ENCODE measurements at places on chromosomes 2 and 18.

DNA sequence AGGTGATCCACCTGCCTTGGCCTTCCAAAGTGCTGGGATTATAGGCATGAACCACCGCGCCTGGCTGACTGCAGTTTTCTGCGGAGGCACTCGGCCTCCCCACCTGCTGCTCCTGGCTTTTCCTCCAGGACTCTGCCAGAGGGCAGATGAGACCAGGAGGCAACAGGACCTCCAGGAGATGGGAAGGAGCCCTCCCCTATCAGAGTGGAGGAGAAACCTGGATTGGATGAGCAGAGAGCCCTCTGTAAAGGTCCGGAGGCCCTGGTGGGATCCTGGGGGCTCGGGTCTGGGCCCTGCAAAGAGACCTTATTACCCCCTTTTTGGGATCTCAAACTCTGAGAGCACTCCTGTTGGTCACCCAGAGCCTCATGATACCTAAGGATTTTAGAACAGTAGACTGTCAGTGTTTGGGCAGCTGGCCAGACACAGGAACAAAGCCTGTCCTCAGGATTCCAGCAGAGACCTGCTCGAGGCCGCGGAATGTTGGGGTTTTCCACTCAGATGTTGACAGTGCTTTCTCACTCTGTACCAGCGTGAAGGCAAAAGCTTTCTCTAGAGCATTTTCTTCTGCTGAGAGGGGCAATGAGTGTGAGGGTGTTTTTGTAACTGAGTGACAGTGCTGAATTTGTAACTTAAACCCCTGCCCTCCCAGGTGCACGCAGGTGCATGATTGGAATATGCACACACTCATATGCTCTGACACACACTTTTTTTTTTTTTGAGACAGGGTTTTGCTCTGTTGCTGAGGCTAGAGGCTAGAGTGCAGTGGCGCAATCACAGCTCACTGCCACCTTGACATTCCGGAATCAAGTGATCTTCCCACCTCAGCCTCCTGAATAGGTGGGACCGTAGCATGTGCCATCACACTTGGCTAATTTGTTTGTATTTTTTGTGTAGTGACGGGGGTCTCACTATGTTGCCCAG is 48.4 kb downstream of the NPPC start:
- no peak for DNase-seq

DNA sequence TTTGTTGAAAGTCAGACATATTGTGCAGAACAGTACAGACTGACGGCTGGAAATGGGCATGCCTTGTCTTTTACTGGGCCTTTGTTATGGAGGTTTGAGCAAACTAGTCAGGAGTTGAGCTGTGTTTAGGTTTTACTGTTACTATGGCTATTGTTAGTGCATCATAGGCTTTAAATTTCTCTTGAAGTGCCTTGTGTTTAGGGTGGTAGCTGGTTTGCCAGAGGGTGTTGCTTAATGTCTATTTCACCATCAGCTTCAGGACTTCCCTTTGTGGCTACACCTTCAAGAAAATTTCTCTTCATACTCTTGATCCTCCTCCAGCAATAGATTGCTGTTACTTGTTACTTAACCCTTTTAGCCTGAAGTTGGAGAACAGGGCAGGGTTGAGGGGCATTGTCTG is 104.6 kb downstream of the CAPN13 start:
- no peak for DNase-seq

DNA sequence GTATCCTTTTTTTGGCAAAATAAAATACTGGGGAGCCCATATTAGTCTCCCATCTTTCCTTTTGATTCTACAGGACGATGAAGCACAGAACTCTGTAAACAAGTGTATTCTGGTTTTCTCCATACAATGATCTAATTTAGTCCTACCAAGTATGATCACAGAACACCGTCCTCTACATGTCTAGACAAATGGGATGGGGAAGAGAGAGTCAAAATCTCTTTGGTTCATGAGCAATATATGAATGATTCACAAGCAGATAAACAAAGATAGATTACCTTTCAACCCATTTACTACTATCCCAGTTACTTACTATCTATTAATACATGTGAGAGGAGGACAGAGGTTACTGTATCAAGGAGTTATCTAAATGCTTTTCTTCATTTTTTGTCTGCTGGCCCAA is 352.4 kb upstream of the ACVR2A start:
- DNase-seq, result no peak

DNA sequence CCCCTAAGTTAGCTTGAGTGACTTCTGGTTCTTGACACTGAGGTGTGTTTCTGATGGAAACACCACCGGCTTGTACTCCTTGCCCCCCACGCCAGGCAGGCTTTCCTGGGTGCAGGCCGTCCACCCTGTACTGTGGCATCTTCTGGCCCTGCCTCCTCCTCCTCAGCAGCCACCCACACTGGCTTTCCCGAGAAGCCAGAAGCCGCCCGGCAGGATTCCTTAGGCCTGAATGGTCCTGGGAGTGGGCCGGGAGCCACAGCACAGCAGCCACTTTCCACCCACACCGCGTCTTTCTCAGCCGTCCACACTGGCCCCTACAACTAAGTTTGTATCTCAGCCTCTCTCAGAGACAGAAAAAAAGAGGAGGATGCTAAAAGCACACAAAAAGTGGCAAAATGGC is 2.1 kb upstream of the HSBP1L1 start:
- no peak for DNase-seq

DNA sequence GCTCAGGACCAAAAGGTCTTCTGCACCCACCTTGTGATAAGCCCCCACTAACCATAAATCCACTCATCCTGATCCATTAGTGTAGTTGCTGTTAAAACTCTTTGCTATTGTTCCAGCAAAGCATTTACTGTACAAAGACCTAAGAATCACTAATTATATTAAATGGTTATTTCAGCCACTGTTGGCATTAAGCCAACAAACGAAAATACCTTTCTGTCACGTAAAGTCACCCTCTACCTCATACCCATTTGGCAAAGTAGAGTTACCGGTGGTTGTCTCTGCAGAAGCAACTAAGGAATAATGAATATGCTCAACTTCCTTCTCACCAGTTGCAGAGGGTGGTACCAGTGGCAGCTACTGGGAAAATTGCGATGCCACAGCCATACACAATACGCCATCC is 224.5 kb downstream of the SP3 start:
- no peak for DNase-seq

GRCh38 chr18:9507565-9508088 is 32.3 kb downstream of the RALBP1 start:
- no peak for DNase-seq

- DNase-seq, result no peak
Observed at GRCh38 chr2:30301551-30301950, 70.2 kb downstream of the LBH start.

DNA sequence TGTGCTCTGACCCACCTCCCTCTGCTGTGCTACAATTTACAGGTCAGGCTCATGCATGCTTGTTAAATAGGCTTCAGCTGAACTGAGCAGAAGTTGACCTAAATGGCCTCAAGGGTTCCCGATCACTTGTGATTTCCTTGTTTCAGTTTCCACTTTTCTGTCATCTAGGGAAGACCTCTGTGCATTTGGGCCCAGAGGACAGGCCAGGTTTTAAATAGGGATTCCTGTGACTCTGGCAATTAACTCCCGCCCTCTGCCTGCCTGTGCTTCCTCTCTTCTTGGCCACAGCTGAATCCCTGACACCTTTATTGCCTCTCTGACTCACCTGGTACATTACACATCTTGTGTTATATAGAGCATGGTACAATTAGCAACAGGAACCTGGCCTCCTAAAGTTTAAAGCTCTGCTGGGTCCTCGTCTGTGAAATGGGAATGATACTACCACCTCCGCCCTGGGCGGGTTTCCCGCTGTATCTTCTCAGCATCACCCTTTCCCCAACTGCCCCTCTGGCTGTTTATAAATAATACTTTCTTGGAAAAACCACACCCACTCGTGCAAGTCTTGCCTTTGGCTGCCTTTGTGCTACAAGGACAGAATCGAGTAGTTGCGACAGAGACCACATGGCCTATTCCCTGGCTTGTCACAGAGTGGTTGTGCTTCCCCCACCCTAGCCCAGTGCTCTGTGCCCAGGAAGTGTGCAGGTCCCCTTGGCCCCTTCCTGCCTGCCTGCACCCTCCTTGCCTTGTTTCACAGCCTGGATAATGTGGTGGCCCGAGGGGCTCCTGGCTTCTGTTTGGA is 7.9 kb downstream of the CABLES1 start:
- no peak for DNase-seq

DNA sequence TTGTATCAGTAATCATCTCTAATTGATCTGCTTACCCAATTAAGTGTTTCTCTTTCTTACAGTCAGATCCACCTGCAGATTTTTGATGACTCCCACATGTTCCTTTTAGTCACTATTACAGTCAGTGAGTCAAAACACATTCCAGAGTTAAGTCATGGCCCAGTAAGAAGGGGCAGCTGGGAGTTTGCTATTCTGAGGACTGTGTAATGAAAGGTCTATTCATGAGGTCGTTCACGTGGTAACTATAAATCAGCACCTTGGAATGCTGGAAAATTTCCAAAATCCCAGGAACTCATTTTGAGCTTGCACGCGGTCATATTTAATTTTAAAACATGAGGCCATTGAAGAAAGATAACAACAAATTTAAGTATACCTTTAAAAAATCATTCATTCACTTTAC is 252.5 kb downstream of the XIRP2 start:
- peak; percentile 13 for DNase-seq

DNA sequence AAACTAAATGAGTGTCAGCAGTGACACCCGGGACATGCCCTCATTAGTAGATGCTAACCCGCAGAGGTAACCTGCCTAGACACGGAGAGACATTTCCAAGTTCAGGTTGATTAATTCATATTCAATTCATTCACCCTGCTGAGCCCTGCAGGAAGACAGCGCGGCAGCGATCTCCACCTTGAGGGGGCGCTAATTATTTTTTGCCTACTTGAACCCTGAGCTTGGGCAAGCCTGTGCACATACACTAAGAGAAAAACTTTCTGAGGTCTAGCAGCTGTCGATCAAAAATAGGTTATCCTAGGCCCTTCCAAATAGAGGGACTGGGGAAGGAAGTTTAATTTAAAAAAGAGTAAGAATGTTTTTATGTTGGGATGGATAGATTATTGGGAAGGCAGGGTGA is 1.3 kb upstream of the LYPD6 start:
- no peak for DNase-seq

DNA sequence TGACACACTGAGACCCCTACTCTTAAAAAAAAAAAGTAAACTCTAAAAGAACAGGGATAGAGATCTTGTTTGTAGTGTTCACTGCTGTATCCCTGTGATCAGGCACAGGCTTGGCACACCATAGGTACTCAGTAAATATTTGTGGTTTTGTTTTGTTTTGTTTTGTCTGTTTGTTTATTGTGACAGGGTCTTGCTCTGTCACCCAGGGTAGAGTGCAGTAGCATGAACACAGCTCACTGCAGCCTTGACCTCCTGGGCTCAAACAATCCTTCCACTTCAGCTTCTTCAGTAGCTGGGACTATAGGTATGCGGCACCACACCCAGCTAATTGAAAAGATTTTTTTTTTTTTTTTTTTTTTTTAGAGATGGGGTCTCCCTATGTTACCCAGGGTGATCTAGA is 3.4 kb downstream of the FKBP1B start:
- no peak for DNase-seq

DNA sequence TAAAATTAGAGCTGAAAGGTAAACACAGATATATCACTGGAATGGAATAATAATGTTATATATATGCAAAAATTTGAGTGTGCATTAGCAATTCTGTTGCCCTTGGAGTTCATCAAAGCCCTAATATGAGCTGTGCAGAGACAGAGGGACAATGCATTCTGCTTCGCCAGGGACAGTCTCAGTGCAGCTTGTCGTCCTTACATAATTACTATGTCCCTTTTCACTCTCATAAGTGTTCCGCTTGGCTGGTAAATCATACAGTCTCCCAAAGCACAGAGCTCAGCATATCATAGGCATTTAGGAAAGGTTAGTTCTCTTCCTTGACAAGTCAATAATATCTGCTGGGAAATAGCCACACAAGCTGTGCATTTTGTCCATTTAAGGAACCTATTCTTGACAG is 30.7 kb downstream of the MAPK4 start:
- no peak for DNase-seq

DNA sequence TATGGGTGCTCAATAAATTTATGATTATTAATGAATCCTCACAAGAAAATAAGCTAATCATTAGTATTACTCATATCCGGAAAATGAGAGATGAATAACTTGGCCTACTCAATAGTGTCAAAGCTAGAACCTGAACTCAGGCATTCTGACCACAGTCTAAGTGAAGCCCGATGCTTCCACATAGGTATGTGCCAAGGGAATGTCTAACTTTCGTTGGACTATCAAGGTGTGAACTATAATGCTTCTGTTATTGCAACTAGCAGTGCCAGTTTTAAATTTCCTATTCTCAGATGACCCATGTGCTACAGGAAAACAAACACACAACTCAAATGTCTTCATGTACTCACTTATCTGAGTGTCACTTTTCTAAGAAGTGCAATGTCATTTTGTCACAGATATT is 1.8 kb downstream of the BARD1 start:
- peak; percentile 49 for DNase-seq

GRCh38 chr18:53991805-53992204 is 232.7 kb downstream of the MBD2 start:
- DNase-seq, result no peak

DNA sequence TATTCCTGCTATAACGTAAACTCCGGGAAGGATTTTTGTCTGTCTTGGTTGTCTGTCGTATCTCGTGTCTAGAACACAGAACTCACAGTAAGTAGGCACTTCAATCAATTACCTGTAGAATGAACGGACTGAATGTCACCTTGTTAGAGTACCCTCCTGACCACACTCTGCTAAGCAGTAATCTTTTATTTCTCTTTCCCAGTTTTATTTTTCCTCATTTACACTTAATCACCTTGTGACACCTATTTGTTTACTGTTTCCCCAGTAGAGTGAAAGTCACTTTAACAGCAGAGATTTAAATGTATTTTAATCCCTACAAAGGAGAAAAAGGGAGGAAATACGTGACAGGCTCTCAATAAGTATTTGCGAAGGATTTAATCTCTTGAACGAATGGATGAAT is 514 bp upstream of the EPB41L5 start:
- DNase-seq, result no peak

GRCh38 chr18:58026395-58026794 is 17.6 kb upstream of the NEDD4L start:
- DNase-seq, result no peak

DNA sequence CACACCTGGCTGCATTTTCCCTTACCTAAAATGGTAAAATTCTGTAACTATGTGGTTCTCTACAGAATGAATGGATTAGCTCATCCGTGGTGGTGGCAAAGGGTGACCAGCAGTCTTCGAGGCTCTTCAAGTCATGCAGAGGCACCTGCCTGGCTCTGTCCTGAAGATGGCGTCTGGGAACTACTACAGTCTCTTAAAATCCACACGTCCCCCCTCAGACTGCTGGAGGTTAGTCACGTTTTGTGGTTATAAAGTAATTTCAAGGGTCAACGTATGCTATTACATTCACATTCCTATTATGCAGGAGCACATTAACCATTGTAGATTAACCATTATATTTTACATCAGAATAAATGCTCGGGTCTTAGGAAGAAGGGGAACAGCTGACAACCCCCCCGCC is 616.7 kb downstream of the GALR1 start:
- DNase-seq, result no peak

- no peak for DNase-seq
Observed at GRCh38 chr2:119206201-119206600, 17.4 kb upstream of the STEAP3 start.

- peak; percentile 17 for DNase-seq
Observed at GRCh38 chr2:11483806-11484617, 18.1 kb upstream of the E2F6 start.

GRCh38 chr18:3067722-3068121 is 54.8 kb upstream of the LPIN2 start:
- no peak for DNase-seq

GRCh38 chr2:134413430-134413829 is 159.6 kb downstream of the MGAT5 start:
- no peak for DNase-seq

GRCh38 chr18:74291472-74291770 is 342 bp downstream of the CYB5A start:
- DNase-seq, result no peak
